T-cell (primary cell): ENCODE measurements at places on chromosomes 11 and 22. TPM values are rescaled to one million over a fixed set of nuclear protein-coding genes. Genes with fewer than 3 reads are reported as not detected.

GRCh38 chr11:41878095-41878494 lies 418.6 kb upstream of the LRRC4C start:
- no peak for DNase-seq

Gene PDE2A
- 1.1 TPM for total RNA-seq

Gene ADAMTS15
- total RNA-seq: 0.03 TPM

DNA sequence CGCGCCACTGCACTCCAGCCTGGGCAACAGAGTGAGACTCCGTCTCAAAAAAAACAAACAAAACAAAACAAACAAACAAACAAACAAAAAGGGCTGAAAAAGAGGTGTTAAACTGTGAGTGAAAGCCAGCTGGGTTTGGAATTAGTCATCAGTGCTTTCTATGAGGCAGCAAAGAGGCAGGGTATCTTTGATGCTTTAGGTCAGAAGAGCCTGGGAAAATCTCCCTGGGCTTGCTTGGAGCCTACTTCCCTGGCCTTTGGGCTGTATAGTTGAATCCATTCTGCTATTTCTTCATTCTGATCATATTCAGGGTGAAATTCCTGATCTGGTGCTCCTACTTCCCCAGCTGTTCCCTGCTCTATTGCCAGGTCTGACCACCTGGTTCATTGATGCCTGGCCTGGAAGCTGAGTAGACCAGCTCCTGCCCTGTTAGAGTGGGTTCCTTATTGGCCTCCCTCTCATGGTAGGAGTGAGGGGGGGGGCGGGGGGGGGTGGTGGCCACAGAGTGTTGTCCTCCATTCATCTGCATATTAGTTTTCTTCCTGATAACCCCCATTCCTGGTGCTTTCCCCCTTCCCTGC lies 65.6 kb downstream of the INSC start:
- no peak for DNase-seq

DNA sequence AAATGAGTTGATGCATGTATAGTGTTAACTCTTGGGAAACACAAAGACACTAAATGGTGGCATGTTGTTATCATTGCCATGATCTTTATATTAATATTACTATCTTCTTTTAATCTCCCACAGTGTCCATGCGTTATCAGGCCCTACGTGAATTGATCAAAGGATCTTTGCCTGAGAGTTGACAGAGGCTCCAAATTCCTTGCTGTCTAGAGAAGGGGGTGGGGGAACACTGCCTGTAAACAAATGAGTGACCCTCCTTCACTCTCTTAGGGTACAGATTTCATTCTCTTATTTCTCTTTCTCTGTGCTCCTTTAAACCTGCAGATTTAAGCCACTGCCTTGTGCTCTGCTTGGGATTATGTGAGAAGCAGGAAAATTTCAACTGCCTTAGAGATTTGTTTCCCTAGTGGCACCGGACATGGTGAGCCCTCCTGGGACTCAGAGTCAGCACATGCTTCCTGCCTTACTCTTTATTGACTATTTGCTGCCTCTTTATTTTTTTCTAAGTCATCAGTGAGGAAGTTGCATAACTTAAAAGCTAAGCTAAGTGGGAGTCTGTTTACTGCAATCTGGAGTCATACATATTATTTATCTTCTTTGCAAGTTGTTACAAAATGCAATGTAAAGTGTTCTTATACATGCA lies 122.9 kb downstream of the MAML2 start:
- DNase-seq: no peak

Gene OR8J1
- not detected for total RNA-seq

Gene C11orf54
- total RNA-seq: 29.3 TPM

- peak; percentile 85 for DNase-seq
These were observed 5.0 kb downstream of the IGSF22 start for GRCh38 chr11:18720808-18721560.

- DNase-seq: no peak
These were observed 71.3 kb upstream of the SLN start for GRCh38 chr11:107783121-107783520.

DNA sequence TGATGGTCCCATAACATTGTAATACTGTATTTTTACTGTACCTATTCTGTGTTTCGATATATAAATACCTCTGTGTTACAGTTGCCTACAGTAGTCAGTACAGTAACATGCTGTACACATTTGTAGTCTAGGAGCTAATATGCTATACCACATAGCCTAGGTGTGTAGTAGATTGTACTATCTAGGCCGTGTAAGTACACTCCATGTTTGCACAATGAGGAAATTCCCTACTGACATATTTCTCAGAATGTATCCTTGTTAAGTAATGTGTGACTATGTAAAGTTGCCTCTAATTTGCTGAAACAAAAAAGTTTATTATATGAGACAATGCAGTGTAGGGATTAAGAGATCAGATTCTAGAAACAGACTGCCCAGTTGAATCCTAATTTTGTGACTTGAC lies 21.3 kb downstream of the CAPRIN1 start:
- DNase-seq: no peak
